ENCODE measurements at places on chromosomes 2 and 18. TPM values are rescaled to one million over a fixed set of nuclear protein-coding genes. Genes with fewer than 3 reads are reported as not detected.

DNA sequence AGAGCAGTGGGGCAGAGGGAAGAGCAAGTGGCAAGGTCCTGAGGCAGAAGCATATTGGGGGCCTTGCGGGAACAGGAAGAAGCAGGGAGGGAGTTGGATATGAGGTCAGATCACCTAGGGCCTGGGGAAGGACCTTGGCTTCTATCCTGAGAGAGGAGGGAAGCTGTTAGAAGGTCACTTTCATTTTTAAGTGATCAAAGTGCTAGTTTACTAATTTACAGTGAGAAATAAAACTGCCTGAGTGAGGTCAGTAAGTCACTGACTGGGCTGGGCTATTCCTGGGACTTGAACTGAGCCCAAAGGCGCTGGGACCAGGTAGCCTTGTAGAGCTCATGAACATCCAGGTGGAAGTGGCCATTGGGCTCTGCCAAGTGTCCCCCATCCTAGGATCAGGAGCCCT, 76.6 kb upstream of the B3GNT7 start:
- no peaks in the 10 kb centered on the region for H3K36me3 ChIP-seq
- no peaks in the 10 kb centered on the region for H3K27me3 ChIP-seq
- no peak overlapping the region for H3K4me3 ChIP-seq
- H3K27ac ChIP-seq = peak overlapping the region; percentile 94
- DNase-seq = no peak
- peaks cover 40% of the 10 kb centered on the region for H3K4me1 ChIP-seq

The REL gene
- total RNA-seq = 5.0 TPM

GRCh38 chr2:191604154-191604553, 73.8 kb upstream of the NABP1 start:
- H3K4me3 ChIP-seq = no peak overlapping the region
- H3K4me1 ChIP-seq = no peaks in the 10 kb centered on the region
- peaks cover 9% of the 10 kb centered on the region for H3K27me3 ChIP-seq
- DNase-seq = no peak

The CPLX4 gene
- not detected for total RNA-seq
